DMS79 treated with DMSO at 0.1 percent for 48 hours (cell line): ENCODE measurements at places on chromosomes 3 and 15.

DNA sequence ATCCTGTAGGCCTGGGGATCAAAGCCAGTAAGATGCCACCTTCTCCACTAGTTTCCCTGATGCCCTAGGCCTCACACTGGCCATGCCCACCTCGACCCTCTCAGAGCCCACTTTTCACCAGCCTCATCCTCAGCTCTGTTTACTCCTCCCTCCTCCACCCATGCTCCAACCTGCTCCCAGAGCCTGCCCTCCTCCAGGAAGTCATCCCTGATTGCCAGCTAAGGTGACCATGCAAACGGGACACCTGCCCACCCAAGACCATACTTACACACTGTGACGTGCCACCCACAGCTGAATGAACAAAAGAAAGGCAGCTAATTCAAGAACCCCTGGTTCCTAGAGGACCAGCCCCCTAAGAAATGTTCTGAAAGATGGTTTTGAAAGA lies 9.1 kb downstream of the PLCD1 start:
- DNase-seq, result no peak

DNA sequence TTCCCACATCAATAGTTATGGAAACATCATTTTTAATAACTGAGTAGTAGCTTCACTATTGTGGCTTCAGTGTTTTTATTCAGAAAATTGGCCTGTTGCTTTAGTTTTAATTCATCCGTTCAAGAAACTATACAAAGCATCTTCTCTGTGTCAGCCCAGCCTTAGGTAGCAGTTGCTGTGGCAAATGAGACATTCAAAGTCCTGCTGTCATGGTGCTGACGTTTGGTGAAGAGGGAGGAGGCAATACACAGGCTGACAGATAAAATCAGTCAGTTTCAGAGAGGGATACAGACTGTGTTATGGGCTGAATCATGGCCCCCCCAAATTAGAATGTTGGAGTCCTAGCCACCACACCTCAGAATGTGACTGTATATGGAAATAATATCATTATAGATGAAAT lies 56.5 kb downstream of the SLC7A14 start:
- no peak for DNase-seq

GRCh38 chr3:15361494-15362214 lies 29.3 kb upstream of the SH3BP5 start:
- no peak for DNase-seq

- DNase-seq, result no peak
Observed at GRCh38 chr3:77169823-77170222, 129.9 kb downstream of the ROBO2 start.

GRCh38 chr15:36183201-36183600 lies 396.2 kb upstream of the CDIN1 start:
- DNase-seq, result no peak
